ENCODE measurements at places on chromosomes 6 and 20. TPM values are rescaled to one million over a fixed set of nuclear protein-coding genes. Genes with fewer than 3 reads are reported as not detected.

Gene MYBL2
- 20.1 TPM for total RNA-seq

Gene SLC32A1
- under 0.01 TPM for total RNA-seq

Gene PAK1IP1
- total RNA-seq, result 17.5 TPM

Gene FOXA2
- not detected for total RNA-seq

Gene SEMG1
- not detected for total RNA-seq

Gene RSPO4
- total RNA-seq, result not detected

Gene SLC17A9
- 7.9 TPM for total RNA-seq

Gene FAM83B
- 0.28 TPM for total RNA-seq

Gene HTR1E
- not detected for total RNA-seq

Gene PCK1
- total RNA-seq, result not detected

Gene BAG2
- total RNA-seq, result 17.2 TPM

Gene OTOR
- not detected for total RNA-seq

Gene IMPG1
- total RNA-seq, result not detected

Gene CTSZ
- 156 TPM for total RNA-seq

Gene DSP
- total RNA-seq, result 27.3 TPM

Gene HLA-DOA
- not detected for total RNA-seq

Gene DDX43
- total RNA-seq, result 1.2 TPM

Gene LSM14B
- total RNA-seq, result 45.1 TPM

Gene NFS1
- 28.0 TPM for total RNA-seq
